ENCODE measurements at places on chromosomes 12 and 14.

DNA sequence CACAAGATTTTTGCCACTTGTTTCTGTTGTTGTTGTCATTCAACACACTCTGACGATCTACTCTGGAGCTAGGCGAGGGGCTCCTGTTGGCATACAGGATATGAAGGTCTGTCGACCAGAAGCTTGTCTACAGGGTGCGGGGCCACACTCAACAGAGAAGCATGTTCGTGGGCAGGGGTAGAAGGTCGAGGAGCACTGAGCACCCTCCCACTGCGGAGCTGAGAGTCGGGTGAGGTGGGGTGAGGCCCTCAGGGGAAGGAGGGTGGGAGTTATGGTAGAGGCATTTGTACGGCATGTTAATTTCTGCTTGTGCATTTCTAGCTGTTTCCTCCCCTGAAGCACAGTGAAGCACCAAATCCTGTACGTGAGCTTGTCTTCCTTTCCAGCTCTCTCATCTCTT is 115.1 kb downstream of the PRMT8 start:
- DNase-seq = no peak

- DNase-seq = no peak
Measured at GRCh38 chr14:75003250-75004027, 718 bp downstream of the EIF2B2 start.

DNA sequence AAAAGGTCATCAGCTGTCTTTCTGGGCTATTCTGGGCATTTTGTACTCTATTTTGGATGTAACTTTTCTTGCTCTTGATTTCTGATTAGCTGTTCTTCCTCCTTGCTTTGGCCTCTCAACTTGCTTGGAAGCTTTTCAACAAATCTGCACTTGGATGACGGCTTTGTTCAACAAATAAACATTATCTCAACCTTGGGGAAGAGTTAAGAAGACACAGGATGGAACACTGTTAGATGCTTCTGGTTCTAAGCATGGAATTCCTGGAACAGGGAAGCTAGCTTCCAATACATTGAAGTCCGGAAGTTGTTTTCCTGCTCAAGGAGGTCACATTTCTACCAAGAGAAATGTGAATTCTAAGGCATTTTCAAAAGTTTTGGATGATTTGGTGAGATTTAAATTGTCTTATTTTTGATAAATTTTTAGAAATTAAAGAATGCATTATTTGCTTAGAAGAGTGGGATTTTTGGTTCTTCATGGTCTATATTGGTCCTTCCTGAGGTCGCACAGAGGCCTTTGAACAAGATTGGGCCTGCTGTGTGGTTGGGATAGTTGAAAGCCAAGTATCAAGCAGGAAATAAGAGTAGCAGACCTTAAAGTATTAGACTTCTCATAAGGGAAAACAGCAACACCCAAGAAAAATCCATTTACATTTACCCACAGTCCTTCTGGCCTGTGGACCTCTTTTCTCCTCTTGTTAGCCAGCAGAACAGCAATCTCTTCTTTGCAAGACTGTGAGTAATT is 59.2 kb downstream of the PPFIBP1 start:
- DNase-seq = no peak

DNA sequence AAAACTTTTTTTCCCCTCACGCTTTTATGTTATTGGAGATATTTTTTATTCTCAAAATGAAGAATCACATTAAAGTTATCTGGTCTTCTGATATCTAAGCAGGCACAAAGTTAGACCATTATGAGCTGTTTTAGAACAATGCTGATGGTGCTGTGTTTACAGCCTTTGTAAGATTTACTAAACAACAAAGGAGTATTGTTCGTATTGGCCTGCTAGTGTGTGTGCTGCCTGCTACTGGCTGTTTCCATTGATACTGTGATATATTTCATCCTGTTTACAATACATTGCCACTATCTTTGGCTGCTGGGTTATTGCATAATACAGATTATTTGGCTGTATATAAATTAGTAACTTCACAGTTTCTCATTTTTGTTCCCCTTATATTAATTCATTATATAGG is 220.8 kb downstream of the ITPR2 start:
- DNase-seq = no peak

DNA sequence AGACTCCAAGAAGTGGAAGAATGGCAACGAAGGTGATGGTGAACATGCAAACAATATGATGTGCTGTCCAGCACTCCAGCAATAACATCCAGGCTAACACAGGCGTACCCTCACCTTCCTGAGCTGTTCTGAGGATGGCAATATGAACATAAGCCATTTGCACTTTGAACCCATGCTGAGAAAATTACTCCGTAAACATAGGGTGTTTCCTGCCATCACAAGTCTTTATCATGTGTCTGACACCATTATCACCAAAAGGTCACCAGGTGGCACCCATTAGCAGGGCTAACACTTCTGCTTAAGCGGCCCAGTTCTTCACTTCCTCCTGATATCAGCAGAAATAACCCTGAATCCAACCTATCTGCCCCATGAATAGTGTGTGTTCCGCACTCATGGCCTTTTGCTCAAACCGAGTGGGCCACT is 482.8 kb downstream of the MED13L start:
- peak; percentile 2 for DNase-seq

GRCh38 chr12:77560714-77561113 is 270.0 kb upstream of the NAV3 start:
- DNase-seq = no peak

- DNase-seq = no peak
Measured at GRCh38 chr12:52965337-52965731, 16.4 kb downstream of the KRT18 start.

DNA sequence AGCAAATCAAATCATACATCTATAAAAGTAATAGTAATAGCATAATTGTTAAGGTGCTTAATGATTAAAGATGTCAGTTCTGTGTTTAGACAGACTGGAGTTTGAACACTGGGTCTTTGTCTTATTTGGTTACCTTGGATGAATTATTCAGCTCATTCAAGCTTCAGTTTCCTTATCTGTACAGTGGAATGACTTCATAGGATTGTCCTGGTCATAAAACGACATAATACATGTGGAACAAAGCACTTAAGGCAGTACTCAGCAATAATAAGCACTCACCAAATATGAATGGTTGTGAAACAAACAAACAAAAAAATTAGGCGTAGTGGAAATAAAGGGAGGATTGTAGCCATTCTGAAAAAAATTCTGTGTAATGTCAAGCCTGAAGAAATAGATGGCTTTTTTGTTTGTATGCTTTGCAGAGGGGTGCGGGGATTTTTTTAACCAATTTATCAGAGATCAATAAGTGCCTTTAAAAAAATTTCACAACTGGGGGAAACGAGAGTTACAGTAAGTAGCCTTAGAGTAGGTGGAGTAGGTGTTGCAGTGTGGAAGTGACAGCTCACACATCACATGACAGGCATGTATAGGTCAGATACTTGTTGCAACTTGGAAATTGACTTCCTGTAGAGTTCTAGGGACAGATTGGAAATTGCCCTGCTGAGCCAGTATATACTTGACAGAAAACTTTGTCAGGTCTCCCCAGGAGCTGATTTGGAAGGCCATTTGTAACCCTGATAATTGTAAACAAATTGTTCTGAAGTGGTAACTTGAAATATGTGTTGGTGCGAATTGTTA is 157.7 kb downstream of the SLC15A5 start:
- no peak for DNase-seq

DNA sequence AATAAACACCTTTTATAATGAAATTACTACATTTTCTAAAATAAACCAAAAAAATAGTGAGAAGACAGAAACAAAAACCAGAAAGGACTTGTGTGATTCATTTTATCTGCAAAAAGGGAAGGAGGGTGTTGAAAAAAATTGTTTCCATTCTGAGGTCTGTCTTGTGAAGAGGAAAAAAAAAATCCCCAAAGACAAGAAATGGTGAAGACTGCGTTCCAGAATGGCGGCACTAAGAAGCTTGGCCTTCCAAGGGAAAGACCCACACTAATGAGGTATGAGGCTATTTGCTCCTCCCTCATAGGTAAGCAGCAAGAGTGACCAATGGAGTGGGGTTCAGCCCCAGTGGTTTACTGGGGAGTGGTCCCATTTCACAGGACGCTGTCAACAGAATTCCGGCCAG is 35.0 kb downstream of the GNPTAB start:
- peak; percentile 18 for DNase-seq

DNA sequence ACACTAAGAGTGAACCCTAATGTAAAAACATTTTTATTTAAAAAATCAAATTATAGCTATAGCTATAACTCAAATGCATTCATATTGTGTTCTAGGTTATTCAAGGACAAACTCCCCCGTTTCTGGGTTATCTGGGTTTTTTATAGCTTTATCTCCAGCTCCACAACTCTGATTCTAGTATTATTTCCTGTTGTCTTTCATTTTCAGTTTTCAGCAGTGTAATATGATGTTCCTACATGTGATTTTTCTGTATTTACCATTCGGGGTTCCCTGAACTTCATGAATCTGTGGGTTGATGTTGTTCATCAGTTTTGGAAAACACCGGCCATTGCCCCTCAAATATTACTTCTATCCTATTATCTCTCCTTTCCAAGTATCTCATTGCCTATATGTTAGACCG is 221.9 kb upstream of the FOXN3 start:
- no peak for DNase-seq

- peak; percentile 62 for DNase-seq
Measured at GRCh38 chr12:89971880-89972279, 263.2 kb upstream of the ATP2B1 start.

- no peak for DNase-seq
Measured at GRCh38 chr14:105078294-105078693, 13.1 kb upstream of the GPR132 start.

DNA sequence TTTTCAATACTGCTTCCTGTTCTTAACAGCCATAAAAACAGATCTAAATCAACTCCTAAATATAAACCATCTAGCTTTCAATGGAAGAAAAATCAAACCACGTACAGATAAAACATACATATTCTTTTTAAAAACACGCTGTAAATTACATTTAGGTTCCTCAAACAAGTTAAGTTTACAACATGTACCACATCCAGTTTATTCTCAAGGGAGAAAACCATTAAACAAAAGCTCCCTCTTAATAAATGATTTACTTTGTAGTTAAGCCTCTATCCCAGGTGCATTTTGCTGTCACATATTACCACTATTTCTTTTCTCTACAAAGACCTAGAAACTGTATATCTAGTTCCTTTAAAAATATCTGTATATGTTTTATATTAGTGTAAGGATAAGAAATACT is 3.1 kb downstream of the NUMB start:
- peak; percentile 19 for DNase-seq

DNA sequence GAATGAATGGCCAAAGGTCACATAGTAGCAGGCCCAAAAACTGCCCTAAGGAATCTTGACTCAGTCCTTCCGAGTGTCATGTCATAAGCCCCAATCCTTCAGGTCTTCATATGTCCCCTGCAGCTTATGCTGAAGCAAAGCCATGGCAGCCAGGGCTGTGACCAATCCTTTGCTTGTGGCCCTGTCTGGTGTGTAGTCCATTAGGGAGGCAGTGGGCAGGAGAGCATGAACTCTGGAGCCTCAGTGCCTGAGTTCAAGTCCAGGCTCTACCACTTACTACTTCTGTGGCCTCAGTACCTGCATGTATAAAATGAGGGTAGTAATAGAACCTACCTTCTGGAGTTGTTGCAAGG is 20.3 kb downstream of the PLEKHG3 start:
- no peak for DNase-seq

- DNase-seq = peak; percentile 7
Measured at GRCh38 chr12:65100140-65100539, 21.0 kb downstream of the WIF1 start.

DNA sequence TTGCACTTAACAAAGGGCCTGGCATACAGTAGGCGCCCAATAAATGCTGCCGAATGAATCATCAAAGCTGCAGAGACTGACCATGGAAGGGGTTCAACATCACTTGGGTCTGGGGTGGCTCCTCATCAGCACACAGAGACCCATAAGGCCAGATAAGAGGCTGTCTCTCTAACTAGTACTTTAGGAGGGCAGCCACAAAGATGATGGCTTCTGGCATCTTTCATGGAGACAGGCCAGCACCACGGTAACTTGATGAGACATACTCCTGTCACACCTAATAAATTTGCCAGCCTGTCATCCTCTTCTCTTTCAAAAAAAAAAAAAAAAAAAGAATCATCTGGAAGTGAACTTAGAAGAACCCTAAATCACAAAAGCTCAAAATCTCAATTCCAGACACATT is 3.4 kb downstream of the PRIMA1 start:
- DNase-seq = no peak

- DNase-seq = peak; percentile 60
Measured at GRCh38 chr12:53499266-53500141, at the start of gene MAP3K12. TSS of gene MAP3K12 (minus strand) at chr12:53499458. CDS start at chr12:53487391, 12,067 bp downstream.

DNA sequence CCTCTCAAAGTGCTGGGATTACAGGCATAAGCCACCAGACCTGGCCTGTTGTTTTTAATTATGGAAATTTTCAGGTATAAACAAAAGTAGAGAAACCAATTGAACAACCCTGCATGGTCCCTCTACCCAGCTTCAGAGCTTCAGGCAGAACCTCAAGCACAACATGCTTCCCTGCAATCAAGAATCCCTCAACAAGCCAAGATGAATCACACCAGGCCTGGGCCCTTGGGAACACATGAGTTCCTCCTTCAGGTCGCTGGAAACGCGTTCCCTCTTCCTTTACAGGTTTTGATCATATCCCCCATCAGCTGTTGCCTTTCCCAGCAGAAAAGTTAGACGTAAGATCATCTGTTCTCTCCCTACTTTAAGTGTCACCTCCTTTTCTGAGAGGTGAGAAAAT is 20.5 kb upstream of the CORO1C start:
- no peak for DNase-seq

DNA sequence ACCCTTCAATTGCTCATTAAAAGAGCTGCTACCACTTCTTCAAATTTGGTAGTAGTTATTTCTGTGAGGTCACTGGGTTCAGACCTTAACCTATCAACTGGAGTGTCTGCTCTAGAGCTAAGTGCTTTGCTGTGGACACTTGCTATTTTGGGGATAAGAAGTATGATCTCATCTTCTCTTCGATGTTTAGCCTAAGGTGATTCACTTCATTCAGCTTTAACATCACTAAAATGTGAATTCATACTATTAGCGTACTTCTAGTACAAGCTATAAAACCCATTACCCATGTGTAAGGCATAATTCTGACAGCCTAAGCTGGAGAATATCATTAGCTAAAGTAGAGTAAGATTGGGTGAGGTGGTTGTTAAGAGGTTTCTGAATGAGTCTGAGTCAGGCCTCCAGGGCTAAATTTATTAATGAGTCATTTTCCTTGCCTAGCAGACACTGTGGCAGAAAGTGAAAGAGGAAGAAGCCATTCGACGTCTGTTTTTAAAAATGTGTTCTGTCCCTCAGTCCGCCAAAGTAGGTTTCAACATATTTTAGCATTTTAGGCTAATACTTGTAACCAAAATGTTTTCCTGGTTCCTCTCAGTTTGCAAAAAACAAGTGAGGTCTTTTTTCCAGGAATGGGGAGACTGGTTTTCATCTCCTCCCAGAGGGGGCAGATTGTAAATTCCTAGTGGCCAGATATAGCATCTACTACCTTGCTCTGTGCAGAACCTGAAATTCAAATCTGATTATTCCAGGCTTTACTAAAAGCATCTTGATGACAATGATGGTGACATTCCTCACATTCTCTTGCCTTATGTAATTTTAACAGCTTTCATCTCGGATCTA is 103.6 kb downstream of the SSPN start:
- peak; percentile 92 for DNase-seq

DNA sequence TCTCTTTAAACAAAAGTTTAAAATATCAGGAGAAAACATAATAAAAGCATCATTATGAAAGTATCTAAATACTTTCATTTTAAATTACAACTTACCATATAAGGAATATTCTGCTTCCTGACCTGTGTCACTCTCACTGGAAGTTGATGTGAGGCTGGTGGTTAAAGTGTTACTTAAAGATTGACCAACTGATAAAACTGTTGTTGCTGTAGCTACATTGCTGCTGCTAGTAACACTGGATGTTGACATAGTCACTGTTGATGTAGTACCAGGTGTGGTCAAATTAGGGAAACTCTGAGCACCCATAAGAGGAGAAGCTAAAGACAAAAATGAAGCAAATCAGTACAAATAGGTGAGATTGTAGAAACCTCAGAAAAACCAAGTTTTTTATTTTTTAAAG is 79.9 kb downstream of the HECTD1 start:
- no peak for DNase-seq

Data from OCI-M1 (cell line).